ENCODE measurements at places on chromosomes 4 and X. TPM values are rescaled to one million over a fixed set of nuclear protein-coding genes. Genes with fewer than 3 reads are reported as not detected.

GRCh38 chrX:20231598-20231997 is 35.1 kb downstream of the RPS6KA3 start:
- no peak for DNase-seq

Gene XAGE2
- total RNA-seq = not detected

- no peak for DNase-seq
These were observed 27.7 kb downstream of the STEEP1 start for GRCh38 chrX:119537487-119537886.

- no peak for DNase-seq
These were observed 1497.3 kb downstream of the STIM2 start for GRCh38 chr4:28357990-28358389.

Gene PHOX2B
- not detected for total RNA-seq

DNA sequence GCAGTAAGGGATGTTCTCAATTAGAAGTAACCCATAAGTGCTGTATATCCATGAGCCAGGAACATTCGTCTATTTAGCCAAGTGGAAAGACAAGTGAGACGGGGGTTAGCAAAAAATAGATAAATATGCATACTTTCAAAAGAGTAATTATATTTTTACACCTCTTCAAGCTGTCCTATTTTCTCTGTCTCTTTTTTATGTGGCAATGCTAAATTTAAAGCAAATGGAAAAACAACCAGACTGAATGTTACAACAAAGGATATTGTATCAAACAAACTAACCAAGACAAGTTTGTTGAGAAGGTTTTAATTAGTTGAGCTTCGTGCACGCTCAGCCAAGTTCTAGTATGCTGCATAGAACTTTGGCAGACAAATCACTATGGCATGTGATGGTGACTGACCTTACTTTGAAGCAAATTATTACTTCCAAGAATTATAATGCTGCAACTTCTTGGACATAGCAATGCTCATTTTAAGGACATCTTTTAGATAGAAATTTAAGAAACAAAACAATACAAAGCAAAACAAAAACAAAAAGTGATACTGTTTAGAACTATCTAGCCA is 61.4 kb upstream of the TMEM150C start:
- DNase-seq = no peak

Gene SPACA5
- not detected for total RNA-seq

GRCh38 chr4:55967376-55967775 is 18.6 kb downstream of the CEP135 start:
- no peak for DNase-seq

Gene ZDHHC9
- total RNA-seq = 7.5 TPM

GRCh38 chr4:89539797-89540711 is 232.5 kb upstream of the GPRIN3 start:
- DNase-seq = no peak

DNA sequence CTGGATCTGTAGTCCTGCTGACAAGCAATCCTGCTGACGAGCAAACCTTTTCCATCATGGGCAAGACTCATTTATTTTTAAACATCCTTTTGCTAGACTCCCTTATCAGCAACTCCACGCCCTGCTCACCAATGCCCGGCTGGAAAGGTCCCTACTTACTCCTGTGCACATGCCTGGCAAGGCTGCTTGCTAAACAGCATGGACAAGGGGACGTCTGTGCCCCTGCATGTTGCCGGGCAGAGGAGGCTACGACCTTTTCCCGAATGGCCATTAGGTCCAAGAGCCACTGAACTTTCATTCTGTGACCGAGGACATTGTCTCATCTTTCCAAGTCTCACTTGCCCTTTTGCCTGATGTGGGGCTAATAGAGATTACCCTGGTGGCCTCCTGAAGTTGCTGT is 98.6 kb downstream of the MGST2 start:
- no peak for DNase-seq

DNA sequence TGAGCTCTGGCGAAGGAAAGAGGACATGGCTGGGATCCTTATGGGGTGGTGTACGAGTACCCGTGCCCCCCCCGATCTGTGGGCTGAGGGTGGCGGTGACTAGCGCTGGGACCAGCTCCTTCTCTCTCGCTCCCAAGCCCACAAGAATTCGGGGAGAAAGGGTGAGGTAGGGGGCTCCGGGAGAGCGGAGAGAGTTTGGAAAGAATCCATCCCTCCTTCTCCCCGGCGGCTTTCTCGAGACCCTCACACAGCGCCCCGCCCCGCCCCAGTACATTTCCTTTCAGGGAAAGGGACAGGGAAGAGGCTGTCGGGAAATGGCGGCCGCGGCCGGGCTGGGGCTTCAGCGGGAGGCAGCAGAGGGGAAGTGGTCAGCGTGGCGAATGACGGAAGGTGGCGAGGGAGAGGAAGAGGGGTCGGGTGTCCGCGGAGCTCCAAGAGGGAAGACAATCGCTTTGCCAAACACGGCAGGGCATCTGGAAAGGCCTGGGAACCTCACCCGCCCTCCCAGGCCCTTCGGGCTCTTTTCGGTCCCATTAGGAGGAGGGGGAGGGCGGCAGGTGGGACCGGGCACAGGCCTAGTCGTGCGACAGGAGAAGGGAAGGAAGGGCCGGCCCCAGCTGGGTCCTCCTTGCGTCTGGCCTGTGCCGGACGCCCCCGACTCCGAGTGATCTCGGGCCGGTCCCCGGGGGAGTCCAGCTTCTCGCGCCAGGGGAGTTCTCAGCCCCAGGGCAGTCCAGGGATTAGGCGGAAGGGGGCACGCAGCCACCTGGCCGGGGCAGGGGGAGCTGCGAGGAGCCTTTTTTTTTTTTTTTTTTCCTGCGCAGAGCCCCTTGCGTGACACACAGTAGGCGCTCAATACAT is 10.2 kb downstream of the HNRNPH2 start:
- DNase-seq = peak; percentile 42

DNA sequence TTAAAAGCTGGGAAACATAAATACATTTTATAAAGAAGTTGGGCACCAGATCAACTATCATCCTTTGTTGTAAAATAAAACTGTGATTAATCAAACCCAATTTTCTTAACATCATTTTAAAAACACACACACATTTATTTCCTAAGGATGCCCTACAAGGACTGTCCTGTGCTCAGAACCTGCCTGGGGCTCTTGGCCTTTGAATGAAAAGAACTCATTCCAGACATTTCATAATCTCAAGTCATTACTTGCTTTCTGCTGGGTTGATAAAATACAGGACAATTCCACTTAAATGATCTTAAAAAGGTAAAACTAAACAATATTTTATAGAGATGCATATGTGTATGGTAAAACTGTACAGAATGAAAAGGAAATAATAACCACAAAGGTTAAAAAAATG is 2.8 kb downstream of the SH3D19 start:
- DNase-seq = no peak

Gene COL25A1
- not detected for total RNA-seq

GRCh38 chrX:18855919-18856644 is 127.8 kb downstream of the PHKA2 start:
- DNase-seq = no peak

GRCh38 chr4:94650134-94650495 is 107.6 kb upstream of the BMPR1B start:
- DNase-seq = no peak

Gene MMRN1
- 0.90 TPM for total RNA-seq

Gene TLL1
- total RNA-seq = not detected

Gene ZNF732
- total RNA-seq = not detected

- no peak for DNase-seq
These were observed 21.9 kb downstream of the COQ2 start for GRCh38 chr4:83262682-83263081.

- DNase-seq = no peak
These were observed 6.4 kb downstream of the TCEAL8 start for GRCh38 chrX:103248553-103248952.

GRCh38 chr4:187732524-187732923 is 263.0 kb upstream of the ZFP42 start:
- DNase-seq = no peak

GRCh38 chr4:71784569-71785197 is 804 bp upstream of the GC start:
- no peak for DNase-seq

- no peak for DNase-seq
These were observed 120.1 kb upstream of the NAP1L5 start for GRCh38 chr4:88817740-88818139.
